ENCODE measurements at places on chromosomes 12 and 14.
A peak's percentile ranks its signal among the peaks of the same experiment; 100 is the strongest.

DNA sequence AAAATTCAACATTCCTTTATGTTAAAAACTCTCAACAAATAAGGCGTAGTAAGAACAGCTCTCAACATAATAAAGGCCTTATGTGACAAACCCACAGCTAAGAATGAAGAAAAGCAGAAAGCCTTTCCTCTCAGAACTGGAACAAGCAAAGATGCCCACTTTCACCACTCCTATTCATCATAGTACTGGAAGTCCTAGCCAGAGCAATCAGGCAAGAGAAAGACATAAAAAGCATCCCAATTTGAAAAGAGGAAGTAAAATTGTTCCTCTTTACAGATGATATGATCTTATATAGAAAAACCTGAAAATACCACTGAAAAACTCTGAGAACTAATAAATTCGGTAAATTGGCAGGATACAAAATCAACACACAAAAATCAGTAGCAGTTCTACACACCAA is 52.1 kb downstream of the STON2 start:
- no peak for DNase-seq

DNA sequence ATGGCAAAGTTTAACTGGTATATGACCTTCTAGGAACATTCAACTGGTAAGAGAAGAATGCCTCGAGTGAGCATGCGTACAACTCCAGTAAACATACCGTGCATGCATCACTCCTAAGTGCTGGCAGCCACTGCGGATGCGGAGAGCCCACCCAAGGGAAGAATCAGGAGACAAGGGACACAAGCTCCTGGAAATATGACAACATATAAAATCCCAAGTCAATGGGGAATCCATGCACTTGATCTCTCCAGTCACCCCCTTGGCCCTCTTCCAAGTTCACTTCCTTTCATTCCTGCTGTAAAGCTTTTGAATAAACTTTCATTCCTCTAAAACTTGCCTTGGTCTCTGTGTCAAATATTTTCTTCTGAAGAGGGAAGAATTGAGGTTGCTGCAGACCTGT is 168.7 kb upstream of the TMCC3 start:
- no peak for DNase-seq

DNA sequence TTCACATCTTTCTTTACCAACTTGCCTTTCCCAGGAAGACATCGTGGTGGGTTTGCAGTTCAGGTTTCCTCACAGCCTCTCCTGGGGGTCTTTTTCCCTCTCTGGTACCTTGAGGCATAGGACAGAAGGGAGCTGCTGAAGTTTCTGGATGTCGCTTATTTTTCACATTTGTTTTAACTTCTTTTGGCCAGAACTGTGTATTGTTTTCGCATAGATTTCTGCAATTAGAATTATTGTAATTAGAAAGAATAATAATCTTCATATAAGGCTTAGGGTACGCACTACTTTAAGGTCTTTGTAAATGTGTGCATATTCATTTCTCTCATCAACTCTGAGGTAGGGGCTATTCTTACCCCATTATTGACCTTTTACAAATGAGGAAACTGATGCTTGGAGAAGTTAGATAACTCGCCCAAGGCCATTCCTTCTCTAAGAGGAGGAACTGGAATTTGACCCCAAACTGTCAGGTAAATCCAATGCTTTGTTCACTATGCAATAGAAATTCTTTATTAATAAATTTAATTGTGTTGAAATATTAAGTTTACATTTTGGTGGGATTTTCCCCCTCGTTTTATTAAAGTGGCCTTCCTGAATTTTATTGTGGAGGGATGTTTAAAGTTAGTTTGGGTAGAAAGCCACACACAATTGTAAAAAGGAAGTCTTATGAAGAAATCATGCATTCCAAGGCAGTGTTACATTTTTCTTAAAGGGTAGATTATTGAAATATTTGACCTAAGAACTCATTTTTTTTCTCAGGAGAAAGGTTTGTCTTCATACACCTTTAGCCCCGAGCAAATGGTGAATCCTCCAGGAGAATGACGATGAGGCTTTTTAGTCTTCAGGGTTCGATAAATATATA is 12.1 kb upstream of the SLC38A2 start:
- no peak for DNase-seq

DNA sequence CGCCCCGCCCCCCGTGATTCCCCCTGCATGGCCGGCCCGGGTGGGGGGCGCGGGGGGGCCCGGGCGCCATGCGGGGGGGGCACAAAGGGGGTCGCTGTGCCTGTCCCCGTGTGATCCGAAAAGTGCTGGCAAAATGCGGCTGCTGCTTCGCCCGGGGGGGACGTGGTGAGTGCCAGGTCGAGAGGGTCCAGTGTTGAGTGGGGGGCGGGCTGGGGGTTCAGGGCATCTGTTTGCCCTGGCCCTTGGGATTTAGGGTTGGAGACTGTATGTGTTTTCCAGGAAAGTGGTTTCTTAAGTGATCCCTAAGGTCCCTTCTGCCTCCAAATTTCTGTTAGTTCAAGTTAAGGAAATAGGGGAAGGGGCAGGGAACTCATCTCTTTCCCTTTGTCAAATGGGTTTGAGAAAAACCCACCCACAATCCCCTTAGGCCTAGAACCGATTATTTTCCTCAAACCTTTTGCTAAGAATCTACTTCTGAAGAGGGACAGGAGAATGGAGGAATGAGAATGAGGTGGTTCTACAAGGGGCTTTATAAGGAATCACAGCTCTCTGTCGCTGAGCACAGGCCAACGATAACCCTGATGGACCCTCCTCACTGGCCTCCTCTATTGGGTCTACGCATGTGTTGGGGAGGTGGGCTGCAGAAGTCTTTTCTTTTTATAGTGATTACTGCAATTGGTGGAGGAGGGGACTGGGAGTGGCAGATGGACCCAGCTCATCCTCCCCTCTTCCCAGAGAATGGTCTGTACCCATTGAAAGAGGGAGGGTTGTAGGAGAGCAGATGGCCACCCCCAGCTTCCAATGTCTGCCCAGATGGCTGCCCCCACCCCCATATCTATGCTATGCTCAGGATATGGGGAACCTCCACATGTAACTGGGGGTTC is 834 bp downstream of the ARHGEF25 start:
- DNase-seq = no peak

- DNase-seq = no peak
Observed at GRCh38 chr12:41552588-41552987, 364.5 kb downstream of the PDZRN4 start.

- peak; percentile 59 for DNase-seq
Observed at GRCh38 chr12:51823875-51824565, 24.5 kb downstream of the FIGNL2 start.
